ENCODE measurements at places on chromosomes 3 and 15.

GRCh38 chr3:168269001-168269400 lies 173.3 kb upstream of the GOLIM4 start:
- DNase-seq, result no peak

- DNase-seq, result peak; percentile 77
Measured at GRCh38 chr15:92808598-92809063, 91.5 kb upstream of the CHD2 start.

- no peak for DNase-seq
Measured at GRCh38 chr3:178856804-178857203, 214.8 kb downstream of the ZMAT3 start.

DNA sequence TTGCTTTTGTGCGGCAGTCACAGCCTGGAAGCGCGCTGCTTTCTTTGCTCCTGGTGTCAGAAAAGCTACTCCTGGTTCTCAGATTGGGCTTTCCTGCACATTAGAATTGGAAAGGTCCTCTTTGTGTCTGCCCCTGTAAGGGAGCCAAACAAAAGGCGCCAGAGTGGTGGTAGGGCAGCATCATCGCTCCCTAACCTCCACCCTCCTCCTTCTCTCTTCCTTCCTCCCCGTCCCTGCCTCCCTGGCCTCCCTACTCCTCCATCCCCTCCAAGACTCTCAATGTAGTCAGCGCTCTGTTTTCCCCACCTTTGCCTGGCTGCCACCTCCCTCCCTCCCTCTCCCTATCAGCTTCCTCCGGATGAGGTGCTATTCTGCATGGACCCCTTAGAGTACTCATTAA lies 65.3 kb downstream of the SH3GL3 start:
- DNase-seq, result no peak

DNA sequence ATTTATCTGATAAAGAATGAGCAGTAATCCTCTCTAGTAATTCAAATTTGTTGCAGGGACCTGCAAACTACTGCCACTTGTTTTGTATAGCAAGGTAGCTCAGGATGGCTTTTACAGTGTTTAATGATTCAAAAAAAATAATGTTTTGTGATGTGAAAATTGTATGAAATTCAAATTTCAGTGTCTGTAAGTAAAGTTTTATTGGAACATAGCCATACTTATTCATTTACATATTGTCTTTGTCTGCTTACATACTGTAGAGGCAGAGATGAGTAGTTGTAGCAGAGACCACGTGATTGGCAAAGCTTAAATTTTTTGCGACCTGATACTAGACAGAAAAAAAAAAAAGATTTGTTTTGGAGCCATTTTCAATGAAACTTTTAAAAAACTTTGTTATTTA lies 6.5 kb upstream of the UTS2B start:
- no peak for DNase-seq

- DNase-seq, result no peak
Measured at GRCh38 chr3:179715582-179715981, 62.7 kb downstream of the USP13 start.

DNA sequence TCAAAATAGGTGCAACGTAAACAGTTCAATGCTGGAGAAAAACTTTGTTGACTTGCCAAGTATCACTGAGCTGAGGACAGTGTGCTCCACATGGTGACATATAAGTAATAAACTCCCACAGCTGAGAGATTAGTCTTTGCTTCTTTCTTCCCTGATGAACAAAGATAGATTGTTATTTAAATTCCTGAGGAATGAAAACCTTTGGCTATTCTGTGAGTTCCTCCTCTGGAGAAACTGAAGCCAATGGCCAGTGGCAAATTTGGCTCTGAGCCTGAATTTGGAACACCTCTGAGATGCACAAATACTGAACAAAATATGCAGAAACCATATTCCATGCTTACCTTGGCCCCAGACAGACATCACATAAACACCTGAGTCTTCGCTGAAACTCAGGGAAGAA lies 63.3 kb downstream of the RPL22L1 start:
- DNase-seq, result no peak

DNA sequence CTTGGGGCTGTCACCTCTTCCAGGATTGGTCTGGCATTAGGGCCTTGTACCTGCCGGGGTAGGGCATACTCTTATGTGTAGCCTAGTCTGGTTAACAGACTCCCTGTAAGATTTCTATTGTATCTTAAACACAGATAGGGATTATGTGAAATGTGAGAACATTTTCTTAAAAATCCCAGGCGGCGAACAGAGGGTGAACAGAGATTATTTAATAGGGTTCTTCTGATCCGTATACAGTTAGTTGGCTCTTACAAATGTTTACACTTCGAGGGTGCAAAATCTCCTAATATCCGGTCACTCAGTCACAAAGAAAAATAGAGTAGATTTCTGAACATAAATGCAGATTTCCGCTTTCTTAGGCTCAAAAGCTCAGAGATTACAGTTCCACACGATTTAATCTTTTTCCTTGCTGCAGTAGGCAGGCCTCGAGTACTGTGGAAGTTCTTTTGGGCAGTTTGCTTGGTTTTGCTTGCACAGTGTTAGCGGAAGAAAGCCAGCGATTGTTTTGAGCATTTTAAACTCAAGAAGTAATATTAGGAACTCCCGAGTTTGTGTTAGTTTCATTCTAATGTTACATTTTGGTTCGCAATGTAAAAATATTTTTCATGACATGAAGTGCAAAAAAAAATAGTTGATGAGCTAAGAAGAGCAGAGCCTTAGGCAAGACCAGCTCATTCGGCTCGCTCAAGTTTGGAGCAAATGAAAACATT lies 993 bp downstream of the PLCL2 start:
- peak; percentile 56 for DNase-seq

DNA sequence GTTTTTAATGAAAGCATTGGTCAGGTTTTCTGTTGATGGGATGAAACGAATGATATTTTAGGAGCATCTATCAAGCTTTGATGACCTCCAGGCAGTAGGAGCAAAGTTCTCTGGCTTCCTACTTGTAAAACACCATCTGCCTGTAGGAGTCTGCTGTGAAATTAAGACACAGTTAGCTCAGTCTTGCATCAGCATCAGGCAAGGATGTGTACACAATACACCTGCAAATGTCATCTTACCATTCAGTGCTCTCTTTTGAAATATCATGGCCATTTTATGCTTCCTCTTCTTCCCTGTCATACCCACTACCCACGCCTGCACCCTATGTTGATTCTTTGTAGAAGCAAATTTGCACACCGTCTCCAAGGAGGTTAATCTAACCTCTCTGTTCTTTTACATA lies 38.2 kb downstream of the B3GALNT1 start:
- no peak for DNase-seq

DNA sequence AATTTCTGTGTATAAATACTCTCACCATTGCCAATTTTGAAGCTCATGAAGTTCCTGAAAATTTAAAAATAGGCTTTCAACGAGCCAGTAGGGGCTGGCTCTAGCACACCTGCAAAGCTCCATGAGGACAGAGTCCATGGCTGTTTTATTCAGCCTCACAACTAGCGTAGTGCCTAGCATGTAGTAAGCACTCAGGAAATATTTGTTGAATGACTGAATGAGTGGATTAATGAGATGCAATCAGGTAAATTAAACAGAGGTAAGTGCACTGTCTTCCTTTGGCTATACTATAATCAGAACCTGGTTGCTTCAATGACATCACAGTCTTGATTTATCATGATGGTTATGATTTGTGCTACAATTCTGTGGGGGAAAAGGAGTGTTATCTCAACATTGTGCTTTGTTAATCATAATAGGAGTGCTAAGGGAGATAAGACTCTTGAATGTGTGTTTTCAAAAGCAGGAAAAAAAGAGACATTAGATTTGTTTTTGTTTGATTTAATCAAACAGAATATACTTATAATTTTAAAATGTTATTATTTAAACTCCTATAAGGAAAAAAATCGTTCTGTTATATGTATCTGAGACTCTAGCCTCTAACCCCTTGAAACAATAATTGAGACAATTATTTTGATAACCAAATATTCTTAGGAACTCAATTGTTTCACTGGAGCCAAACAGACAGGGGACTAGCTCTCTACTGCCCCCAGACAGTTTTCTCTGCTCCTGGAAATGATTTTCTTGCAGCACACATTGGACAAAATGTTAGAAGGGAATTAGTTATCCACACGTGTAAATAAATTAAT lies 171.7 kb upstream of the ATP11B start:
- DNase-seq, result no peak

DNA sequence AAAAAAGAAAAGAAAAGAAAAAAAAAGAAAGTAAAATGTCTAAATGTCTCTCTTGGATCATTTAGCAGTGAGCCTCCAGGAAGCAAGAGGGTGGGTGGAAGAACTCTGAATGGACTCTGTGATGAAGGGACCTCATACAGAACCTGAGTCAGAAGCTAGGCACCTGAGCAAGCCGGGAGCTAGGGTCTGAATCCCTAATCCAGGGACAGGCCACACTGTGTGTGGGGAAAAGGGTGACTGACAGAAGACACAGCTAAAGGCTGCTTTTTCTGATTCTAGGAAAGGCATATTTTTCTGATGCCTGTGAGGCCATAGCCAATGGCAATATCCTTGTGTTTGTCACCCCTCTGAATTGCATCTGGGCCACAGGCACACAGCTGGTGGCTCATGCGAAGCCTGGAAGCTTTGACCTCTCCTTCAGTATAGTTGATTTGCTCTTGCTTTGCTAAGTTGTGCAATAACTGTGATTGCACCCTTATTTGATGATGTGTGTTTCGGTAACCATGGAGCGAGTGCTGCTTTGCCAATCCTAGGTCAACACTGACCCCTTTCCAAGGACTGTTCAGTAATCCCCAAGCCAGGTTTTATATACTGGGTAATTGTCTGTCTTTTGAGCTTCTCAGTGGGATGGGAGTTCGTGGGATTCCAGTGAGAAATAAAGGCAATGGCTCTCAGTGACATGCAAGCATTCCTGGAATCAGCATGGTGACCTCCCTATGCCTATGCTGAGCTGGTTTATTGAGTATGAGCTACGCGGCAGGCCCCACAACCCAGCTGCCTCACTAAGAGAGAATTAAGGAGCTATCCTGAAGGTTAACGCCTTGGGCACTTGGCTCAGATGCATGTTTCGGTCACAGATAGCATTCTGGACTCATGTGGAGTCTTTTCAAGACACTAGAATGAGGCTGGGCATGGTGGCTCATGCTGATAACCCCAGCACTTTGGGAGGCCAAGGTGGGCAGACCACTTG lies 49.0 kb upstream of the OSBPL11 start:
- peak; percentile 60 for DNase-seq

Data from fibroblast of the aortic adventitia (primary cell).